ENCODE measurements at places on chromosomes 4 and X.

DNA sequence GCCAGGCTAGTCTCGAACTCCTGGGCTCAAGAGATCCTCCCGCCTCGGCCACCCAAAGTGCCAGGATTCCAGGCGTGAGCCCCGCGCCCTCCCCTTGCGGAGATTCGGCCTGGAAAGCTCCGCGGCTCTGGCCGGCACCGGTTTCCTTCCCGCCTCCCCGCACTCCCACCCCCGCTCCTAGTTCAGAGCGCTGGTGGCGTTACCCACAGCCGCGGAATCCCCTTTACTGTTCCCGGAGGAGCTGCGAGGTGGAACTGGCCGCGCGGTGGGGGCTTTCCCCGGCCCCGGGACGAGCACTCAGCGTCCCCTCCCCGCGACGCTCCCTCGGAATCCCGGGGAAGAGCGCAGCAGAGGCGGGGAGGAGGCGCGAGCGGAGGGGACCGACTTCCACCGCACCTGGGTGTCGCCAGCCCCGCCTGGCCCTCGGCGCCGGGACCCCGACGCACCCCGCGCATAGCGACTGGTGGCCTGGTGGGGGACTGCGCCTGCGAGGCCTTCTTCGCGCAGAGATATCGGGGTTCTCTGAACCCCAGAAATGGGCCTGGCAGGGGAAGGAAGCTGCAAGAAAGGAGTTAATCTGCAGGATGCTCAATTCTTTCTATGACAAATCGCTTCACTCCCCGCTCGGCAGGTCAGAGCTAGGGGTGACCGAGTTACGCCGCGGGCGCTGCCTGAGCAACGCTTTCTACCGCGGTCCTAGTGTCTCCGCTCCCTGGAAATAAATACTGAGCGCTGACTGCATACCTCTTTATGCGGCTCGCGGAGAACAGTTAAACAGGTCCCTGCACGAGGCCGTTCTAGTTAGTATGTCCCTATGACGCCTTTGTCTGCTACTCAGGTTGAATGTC is 14.6 kb upstream of the SLC25A4 start:
- no peak for DNase-seq

DNA sequence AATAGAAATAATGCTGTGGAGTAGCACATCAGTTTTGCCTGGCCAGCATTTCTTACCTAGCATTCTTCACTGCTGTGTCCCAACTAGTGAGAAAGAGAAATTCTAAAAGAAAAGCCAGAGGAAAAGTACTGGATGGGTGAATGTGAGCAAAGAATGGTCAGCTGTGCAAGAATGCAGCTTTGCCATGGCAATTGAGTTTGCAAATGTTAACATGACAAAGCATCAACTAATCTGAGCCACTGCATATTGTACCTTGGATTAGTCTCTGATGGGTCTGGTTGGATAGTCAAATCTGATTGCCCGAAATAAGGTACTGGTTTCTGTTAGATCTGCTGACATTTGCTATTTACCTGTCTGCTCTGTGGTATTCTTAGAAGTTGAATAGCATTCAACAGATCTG is 38.7 kb downstream of the ADD1 start:
- DNase-seq = no peak

DNA sequence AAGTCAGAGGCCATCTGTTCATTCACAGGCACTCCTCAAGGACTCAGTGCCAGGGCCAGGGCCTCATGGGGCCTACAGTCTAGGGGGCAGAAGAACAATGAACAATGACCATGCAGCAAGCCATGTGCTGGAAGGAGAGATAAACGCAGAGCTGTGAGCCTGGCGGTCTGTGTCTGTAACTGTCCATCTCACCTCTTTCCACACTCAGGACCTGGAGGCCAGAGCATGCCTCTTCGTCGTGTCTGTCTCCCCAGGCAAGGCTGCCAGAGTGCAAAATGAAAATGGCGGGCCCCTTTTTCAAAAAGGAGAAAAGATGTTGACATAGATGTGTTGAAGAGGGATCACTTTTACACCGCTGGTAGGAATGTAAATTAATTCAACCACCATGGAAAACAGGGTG is 78.5 kb downstream of the MSX1 start:
- DNase-seq = no peak

DNA sequence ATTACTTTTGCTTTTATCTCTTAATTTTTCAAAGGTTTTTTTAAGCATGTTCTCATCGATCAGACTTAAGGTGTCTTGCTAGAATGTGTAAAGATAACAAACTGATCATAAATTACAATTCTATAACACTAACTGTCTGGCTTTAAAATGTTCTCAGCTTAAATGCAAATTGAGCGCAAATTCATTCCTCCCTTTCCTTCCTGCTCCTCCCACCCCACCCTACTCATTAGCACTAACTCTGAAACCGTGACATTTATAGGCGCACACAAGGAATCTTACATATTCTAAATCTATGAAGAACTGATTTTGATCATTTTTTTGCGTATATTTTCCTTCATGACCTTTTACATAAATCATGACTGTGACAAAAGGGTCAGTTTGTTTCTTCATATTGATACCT is 590.0 kb upstream of the DIAPH2 start:
- DNase-seq = no peak

- DNase-seq = no peak
Observed at GRCh38 chr4:156953951-156954350, 17.6 kb downstream of the PDGFC start.

DNA sequence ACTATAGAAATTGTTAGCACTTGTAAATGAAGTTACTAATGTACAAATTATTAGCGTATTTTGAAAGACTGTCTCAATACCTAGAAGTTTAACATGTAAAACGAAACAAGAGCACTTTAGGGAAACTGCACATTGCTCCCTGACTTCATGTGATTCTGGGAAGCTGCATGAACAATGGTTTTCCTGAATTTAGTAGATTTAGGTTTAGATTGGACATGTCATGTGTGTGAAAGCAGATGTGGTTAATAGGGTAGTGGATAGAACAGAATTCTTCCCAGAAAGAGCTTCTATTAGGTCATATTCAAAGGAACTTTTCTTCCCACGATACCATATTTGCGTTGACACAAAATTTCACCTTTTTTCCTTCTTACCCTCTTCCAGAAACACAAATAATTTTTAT is 14.9 kb upstream of the CXCL8 start:
- DNase-seq = no peak

DNA sequence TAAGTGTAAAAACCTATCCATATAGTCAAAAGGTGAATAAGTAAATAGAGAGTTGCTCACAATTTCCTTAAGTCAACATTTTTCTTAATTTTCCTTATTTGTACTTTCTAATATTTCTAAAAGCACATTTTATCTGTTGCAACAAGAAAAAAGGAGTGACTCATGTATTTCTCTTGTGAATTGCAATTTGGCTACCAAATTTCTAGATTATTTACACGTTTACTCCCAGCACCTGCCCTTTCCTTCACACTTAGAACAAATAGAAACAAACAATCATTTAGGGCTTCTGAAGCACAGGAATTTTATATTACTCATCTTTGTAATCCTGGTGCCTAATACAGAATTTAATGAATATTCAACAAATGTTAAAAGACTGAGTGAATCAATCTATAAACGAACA is 22.2 kb downstream of the BTC start:
- no peak for DNase-seq

- DNase-seq = no peak
Observed at GRCh38 chr4:87461281-87461700, 38.9 kb downstream of the NUDT9 start.

DNA sequence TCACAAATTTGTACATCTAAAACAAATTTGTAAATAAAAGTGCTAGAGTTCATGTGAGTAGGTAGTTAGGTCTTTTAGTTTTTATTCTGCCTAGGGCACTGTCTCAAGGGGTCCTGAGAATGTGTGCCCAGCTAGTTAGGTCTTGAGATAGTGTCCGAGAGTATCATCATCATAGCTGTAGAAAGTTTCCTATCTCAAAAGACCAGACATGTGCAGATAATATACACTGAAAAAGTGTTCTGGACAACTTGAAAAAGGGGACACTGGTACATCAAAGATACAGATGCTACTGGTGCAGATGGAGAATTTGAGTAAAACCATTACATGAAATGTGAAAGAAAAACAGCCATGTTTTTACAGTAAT is 1.8 kb upstream of the ZCCHC4 start:
- no peak for DNase-seq

DNA sequence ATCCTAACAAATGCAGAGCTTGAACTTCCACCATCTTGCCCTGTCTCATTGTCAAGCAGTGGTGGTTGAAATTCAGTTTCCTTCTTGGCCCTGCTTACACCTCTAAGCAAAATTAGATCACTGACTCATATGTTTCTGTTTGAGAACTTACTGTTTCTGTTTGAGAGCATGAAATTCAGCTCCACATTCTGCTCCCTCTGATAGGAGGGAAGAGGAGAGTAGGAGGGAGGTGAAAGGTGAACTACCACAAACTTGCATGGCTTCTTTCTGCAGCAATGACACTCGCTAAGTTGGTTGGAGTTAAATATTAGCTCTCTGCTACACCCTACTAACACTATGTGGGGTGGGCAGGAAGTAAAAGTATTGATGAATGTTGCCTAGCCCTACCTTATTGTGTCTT is 117.8 kb upstream of the EDA2R start:
- no peak for DNase-seq

DNA sequence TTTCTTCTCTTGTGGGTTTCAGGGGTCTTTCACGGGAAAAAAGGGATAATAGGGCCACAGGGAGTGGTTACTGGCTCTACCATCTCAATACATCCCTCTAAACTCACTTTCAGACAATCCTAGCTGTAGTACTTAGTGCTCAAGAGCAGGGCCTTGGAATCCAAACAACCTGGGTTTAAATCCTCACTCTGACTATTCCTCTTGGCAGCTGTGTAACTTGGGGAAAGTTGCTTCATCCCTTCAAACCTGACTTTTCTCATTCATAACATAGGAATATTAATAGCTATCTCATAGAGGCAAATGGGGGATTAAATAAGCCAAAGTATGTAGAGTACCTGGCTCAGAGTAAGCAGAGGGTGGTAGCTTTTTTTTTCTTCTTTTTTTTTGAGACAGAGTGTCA is 32.4 kb downstream of the CCNG2 start:
- no peak for DNase-seq

DNA sequence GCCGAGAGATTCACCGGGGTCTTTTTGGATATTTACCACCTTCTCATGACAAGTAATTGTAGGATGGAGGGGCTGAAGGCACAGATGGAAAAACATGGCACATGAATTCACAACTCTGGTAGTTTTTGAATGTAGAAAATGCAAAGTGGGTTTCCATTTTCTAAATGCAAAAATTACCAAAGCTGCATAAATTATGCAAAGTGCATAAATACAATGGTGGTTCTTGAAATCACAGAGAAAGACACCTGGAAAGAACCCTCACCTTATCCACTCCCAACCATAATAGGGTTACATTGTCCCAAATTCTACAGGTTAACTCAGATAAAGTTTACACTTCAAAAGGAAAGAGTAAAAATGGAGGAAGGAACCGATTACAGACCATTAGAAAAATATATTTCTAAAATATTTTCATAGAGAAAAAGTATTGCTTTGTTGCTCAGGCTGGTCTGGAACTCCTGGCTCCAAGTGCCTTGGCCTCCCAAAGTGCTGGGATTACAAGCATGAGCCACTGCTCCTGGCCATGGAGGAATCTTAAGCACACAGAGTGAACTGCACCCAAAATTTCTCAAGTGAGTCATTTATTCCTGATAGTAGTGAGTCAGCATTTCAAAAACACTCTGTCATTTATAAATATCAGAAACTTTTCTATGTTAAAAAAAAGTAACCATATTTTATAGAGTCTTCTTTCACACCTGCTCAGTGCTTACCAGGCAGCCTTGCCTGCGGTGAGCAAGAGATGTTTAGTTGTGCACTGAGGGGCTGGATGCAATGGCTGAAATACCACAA is 101.4 kb downstream of the FIP1L1 start:
- DNase-seq = no peak

GRCh38 chr4:101983835-101984234 is 193.3 kb downstream of the BANK1 start:
- no peak for DNase-seq

DNA sequence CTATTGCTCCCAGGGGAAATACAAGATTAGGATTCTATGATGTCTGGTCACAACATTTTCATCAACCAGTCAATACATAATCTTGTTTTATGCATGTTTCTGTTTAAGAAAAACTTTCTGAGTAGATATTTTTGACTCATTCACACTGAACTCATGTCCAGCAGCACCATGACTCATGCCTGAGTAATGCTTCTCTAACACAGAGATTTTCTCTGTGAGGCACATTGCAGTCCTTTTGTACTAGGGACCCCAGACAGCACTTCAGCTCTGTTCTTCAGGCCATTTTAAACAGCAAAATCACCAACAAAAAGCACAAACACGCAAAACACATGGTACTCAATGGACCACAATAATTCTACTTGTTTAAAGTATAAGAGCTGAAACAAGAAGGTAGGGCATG is 83.6 kb downstream of the MXRA5 start:
- no peak for DNase-seq

DNA sequence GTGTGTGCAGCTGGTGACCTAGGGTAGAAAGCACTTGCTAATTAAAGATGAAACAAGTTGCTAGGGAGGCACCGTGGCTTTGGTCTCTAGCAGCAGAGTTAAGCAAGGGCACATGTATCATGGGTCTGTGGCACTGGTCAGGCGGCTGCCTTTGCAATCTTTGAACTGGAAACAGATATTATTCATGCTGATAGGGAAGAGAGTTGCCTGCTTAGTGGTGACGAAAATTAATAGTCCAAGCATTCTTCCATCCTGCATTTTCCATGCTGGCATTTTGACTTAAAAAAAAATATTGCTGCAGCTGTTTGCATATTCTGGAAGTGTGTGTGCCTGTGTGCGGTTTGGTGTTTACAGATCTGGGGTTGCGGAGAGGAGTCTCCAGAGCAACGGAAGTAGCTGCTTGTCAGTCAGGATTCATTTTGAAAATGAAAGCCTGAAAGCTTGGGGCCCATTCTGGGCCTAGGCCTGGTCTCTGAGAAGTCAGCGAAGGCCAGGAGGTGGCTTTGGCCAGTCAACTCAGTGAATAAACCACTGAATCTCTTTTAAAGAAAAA is 2.3 kb upstream of the SOWAHD start:
- DNase-seq = no peak

DNA sequence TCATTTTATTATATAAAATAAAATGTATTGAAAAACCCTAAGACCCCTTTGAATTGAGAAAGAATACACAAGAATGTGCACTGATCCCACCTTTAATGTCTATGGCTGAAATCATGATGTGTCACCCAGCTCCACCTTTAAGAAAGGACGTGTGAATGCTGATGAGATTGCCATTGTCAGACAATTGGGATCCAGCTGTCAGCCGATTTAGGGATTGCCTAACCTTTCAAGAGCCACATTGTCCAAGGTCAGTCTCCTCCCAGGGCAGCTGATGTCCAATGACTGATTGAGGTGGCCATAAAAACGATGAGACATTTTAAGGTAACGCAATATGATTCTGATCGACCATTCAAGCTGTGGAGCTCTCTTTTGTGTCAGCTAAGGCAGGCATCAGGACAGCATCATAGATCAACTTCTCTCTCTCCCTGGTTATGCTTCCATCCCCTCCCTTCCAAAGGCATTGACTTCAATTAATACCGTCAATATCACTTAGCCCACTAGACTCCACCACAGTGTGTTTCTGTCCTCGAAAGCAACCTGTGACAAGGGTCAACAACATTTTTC is 1676.4 kb downstream of the PCDH7 start:
- no peak for DNase-seq

GRCh38 chr4:84050015-84050414 is 449.1 kb downstream of the NKX6-1 start:
- no peak for DNase-seq
